ENCODE measurements at places on chromosomes 13 and 19.
A peak's percentile ranks its signal among the peaks of the same experiment; 100 is the strongest.

DNA sequence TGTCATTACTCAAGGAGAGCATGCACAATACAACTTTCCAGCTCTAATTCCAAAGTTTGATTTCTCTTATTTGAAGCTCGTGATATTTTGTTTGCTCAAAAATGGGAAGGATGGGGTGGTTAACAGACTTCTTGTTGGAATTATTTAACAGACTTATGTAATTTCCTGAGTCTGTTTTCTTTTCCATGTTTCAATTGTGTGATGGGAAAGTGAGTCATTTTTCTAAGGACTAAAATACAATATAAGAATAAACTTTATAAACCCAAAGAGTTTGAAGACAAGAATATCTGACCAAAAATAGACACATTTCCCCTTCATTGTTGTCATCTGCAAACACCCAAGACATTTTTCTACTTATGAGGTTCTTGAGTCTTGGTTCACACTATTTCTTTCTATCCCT, 211.8 kb upstream of the SLITRK5 start:
- no peak for DNase-seq

- DNase-seq, result no peak
These were observed 1.1 kb downstream of the SHANK1 start for GRCh38 chr19:50718255-50719118.

DNA sequence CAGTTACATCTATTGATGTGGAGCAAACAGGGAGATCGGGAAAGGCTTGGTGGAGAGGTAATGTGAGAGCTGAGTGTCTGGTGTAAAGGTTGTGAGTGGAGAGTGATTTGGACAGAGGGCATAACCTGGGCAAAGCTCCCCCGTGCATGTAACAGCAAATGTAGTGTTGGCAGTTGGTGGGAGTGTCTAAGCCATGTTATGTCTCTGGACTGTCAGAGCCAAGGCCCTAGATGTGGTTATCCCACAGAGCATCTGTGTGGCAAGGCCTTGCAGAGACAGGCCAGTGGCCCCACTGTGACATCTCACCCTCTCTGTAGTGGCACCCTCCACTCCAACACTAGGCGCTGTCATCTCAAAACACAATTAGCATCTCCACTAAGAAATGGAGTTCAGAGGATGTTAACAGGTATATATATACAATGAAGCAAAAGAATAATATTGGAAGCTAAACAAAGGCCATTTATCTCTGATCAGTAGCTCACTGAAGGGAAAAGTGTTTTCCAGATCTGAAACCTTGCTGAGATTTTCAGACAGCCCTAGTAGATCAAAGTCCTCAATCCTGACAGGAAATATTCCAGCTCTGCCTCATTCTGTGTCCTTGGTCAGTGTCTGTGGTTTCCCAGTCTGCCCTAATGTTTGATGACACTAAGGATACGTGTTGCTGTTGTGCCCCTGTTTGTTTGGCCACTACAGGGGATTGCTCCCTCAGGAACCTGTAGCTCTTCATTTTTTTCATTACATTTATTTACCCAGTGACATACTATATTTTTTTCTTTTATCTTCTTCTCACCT, 20.2 kb downstream of the POLR1D start:
- no peak for DNase-seq

DNA sequence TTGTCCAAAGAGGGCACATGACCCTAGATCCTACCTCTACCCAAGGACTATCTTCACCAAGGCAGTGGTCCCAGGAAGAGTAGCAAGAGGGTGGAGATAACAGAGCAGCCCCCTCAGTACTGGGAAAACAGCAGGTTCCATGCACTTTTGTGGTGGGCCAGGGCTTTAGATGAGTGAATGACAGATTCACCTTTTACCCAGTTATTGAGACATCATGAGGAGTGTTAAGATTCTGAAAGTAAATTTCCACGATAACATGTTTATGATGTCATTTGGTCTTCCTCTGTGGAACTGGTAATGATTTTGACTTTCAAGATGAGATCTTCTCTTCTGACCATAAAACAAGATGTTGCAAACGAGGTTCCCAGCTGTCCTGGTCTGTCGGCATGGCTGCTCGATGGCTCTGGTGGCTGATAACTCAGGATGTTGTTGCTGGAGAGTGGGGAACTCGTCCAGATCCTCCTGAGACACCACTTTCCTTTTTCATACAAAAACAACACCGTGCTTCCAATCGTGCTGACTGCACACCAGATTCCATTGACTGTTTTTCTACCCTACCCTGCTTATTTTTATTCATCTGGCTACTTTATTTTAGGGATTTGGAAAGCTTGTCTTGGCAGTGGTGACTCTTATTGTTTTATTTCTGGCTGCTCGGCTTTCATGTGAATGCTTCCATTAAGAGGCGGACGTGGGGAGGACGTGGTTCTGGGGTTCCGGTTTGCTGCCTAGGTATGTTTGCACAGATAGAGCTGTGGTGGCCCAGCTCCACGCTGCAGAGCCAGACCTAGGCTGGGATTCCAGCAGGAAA, 88.5 kb downstream of the LRCH1 start:
- DNase-seq, result no peak

- DNase-seq, result no peak
These were observed 263.1 kb downstream of the FGF14 start for GRCh38 chr13:102138635-102139190.

GRCh38 chr19:34364830-34365462, at the start of gene GPI:
GPI (plus strand) TSS chr19:34365196; CDS start chr19:34365267, 71 bp downstream.
- peak; percentile 29 for DNase-seq

- no peak for DNase-seq
These were observed 713.8 kb upstream of the GPC6 start for GRCh38 chr13:92512852-92513251.

GRCh38 chr13:91181892-91182291, 165.6 kb upstream of the MIR17HG start:
- DNase-seq, result no peak

DNA sequence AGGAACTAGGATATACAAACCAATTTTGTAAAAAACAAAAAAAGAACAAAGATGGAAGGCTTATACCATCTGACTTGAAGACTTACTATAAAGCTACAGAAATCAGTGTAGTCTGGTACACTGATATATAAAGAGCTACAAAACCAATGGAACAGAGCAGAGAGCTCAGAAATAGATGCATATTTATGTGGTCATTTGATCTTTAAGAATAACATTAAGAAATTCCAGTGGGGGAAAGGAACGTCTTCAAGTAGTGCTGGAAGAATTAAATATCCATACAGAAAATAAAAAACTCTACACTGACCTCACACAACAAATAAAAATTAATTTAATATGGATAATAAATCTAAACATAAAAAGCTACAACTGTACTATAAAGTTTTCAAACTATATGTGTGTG, 317.0 kb downstream of the ENOX1 start:
- no peak for DNase-seq

DNA sequence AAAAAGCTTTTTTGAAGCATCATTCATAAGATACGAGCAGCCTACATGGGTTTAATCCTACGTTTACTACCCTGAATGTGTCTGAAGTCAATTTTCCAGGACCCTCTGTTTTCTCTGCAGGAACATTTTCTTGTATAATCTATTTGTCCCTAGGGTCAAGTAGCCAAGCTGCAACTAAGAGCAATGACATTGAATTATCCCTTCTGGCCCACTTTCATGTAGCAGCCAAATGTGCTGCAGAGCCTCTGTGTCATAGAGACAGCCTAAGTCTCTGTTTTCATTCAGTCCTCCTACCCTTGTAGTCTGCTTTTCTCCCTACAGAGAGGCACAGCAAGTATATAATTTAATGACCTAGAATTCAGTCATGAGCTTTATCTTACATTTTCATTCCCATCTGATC, 82.1 kb downstream of the ZAR1L start:
- no peak for DNase-seq

DNA sequence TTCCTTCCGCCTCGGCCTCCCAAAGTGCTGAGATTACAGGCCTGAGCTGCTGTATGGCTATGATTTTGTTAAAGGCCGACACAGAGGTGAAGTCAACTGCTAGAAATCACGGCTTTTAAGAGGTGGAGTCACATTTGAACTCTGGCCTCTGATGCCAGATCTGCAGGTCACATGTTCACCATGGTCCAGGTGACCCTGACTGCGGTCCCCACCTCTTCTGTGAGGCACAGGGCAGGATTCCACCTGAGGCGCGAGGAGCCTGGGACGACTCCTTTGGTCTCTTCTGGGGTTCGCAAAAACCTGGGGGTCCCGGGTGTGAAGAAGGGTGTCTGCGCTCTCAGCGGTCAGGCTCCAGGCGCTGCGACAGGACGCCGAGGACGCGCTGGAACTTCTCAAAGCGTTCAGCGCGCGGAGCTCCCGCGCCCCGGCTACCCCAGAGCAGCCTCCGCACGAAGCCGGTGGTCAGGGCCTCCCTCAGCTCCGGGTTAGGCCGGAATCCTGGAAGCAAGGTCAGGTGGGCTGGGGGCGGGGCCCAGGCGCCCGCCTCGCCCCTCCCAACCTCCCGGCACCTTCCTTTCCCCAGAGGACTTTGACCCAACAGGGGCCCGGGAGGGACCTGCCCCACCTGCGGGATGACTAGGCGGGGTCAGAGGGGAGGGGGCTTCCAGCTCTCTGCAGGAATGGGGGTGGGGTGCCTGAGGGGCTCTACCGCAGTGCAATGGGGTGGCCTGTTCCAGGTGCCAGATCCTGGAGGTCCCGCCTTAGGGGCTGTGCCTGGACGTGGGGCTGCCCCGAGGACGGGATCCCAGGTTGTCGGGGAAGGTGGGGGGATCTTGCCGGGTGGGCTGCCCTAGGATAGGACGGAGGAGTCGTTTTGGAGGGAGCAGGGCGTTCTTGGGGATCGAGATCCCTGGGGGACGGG, 13.0 kb downstream of the TRIP10 start:
- DNase-seq, result no peak

GRCh38 chr19:49814010-49814409, 918 bp upstream of the FUZ start:
- no peak for DNase-seq

- no peak for DNase-seq
These were observed 2.1 kb downstream of the ZNF575 start for GRCh38 chr19:43534816-43535761.

DNA sequence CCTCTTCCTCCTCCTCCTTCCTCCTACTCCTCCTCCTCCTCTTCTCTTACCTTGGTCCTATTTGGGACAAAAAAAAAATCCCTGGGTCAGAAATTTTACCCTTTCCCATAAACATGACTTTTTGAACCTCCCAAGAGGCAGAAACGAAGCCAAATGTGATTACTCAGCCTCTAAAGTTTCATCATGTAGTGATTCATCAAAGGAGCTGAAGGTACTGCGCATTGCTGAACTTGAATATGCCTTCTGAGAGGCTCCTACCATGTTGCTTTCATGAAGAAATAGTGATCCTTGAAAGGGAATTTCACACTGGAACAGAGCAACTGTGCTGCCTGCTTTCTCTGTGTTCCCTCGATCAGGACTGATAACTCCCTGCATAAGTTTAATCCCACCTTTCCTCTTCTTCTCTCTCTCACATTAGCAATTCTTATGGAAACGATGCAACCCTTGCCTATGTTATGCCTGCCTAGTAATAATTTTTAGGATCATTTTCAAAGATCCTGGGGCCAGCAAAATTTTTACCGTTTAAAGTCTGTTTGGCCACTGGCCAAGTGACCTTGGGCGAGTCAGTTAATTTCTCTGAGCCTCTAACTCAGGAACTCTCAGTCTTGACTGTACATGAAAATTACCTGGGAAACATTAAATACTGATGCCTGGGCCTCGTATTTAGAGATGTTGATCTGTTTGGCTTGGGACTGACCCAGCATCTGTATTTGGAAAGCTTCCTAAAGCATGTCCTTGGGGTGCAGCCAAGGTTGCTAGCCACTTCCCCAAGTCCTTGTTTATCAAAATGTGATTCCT, 149.5 kb downstream of the DCT start:
- DNase-seq, result no peak

GRCh38 chr13:112784811-112785482, 95.1 kb downstream of the ATP11A start:
- no peak for DNase-seq

- no peak for DNase-seq
These were observed 777.9 kb downstream of the DACH1 start for GRCh38 chr13:71089056-71089455.

DNA sequence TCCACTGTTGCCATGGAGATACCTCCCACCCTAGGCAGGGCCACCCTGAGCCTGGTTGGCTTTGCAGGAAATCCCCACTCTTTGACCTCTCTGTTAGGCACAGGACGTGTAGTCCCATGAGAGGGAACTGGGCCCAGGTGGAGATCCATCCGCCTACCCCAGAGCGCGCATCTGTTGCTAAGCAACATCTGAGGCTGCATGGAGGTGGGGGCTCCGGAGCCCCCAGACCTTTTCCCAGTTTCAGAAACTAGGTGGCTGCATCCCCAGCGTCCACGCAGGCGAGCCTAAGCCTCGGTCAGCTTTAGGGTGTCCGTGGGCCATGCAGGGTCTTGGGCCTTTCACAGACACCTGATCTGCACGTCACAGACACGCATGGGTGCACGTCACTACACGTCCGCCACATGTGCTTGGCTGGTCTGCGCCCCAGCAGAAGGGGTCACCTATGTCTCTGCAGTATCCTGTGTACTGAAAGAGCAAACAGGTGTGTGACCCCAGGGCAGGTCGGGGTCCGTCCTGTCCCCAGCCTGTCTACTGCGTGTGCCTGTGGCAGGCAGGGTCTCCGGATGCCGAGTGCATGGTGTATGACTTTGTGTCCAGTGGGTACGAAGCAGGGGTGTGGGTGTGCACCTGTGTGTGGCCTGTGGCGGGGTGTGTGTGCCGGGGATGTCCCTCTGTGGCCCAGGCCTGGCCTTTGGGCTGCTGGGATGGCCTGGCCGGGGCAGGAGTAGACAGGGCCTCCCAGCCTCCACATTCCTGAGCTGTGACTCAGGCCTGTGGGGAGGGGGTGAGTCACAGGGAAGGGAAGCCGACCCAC, 4.1 kb upstream of the CIRBP start:
- no peak for DNase-seq

DNA sequence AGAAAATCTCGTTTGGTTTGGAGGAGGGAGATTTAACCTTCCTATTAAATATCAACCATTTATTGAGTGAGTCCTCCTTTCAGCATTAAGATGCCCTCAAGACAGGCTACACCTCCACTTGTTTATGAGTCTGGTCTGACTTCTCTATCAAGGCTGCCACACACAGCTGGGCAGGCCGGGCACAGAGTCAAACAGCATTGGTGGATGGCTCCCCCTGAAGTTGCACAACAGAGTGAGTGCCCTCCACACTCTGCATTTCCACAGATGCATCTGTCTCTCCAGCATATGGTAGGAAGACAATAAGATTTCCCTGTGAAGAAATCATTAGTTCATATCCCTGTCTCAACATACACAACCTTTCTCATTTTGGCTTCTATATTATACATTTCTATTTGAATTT, 31.4 kb downstream of the PHF11 start:
- DNase-seq, result no peak

DNA sequence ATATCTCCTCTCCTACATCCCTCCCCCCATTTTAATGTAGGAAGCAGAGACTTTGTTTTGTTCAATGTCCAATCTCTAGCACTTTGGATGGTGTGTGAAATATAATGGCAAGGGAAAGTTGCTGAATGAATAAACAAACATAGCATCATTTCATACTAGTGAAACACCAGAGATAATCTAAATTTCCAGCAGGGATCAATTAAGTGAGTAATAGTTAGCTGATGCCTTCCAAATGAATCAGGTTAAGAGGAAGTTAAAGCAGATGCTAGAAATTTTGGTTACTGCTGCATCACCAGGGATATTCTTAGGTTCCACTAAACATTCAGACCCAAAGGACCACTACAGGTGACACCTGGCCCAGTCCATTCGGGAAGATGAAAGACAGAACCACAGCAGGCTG, 8.1 kb downstream of the MRPS31 start:
- DNase-seq, result no peak

GRCh38 chr13:75635828-75636435, at the start of gene LMO7:
LMO7 (plus strand) TSS chr13:75636330; CDS start chr13:75636658, 328 bp downstream.
- no peak for DNase-seq

All from DMS153 (cell line).